ENCODE measurements at places on chromosomes 7 and 10. TPM values are rescaled to one million over a fixed set of nuclear protein-coding genes. Genes with fewer than 3 reads are reported as not detected.

GRCh38 chr7:55730197-55730596 is 132.4 kb downstream of the SEPTIN14 start:
- DNase-seq, result no peak
- no peaks in the 10 kb centered on the region for H3K4me1 ChIP-seq
- H3K36me3 ChIP-seq, result no peaks in the 10 kb centered on the region
- H3K4me3 ChIP-seq, result no peak overlapping the region
- H3K27ac ChIP-seq, result no peak overlapping the region

GRCh38 chr10:53122281-53122680 is 349.7 kb upstream of the MBL2 start:
- no peaks in the 10 kb centered on the region for H3K27me3 ChIP-seq
- no peaks in the 10 kb centered on the region for H3K36me3 ChIP-seq
- H3K4me1 ChIP-seq, result no peaks in the 10 kb centered on the region
- no peak overlapping the region for H3K27ac ChIP-seq

- peaks cover 15% of the 10 kb centered on the region for H3K27me3 ChIP-seq
- H3K4me3 ChIP-seq, result no peak overlapping the region
- no peaks in the 10 kb centered on the region for H3K4me1 ChIP-seq
- H3K36me3 ChIP-seq, result no peaks in the 10 kb centered on the region
Measured at GRCh38 chr7:128904381-128905197, 5.9 kb downstream of the KCP start.

- H3K4me3 ChIP-seq, result no peak overlapping the region
- no peaks in the 10 kb centered on the region for H3K27me3 ChIP-seq
- H3K36me3 ChIP-seq, result no peaks in the 10 kb centered on the region
- no peak for DNase-seq
Measured at GRCh38 chr10:71927776-71928592, 36.2 kb upstream of the CHST3 start.

DNA sequence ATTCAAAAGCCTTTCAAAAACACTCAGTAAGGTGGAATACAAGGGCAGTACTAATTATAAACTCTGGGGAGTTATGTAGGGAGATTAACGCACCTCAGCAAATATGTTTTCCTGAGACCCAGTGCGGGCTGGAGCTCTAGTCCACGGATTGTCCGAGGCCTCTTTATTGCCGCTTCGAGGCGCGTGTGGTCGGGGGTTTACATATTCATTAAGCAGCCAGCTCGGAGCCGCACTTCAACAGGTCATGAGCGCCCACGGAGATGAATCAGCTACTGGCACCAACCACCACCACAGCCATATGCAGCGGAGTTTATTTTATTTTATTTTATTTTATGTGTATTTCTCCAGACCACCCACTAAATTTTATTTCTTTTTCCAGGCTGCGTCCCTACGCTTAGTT is 195.9 kb upstream of the ADARB2 start:
- peaks cover 16% of the 10 kb centered on the region for H3K4me1 ChIP-seq
- H3K4me3 ChIP-seq, result no peak overlapping the region
- H3K36me3 ChIP-seq, result no peaks in the 10 kb centered on the region
- no peaks in the 10 kb centered on the region for H3K27me3 ChIP-seq
- DNase-seq, result no peak

GRCh38 chr10:132193907-132194552 is 7.3 kb downstream of the DPYSL4 start:
- H3K4me3 ChIP-seq, result no peak overlapping the region
- no peaks in the 10 kb centered on the region for H3K4me1 ChIP-seq
- no peak overlapping the region for H3K27ac ChIP-seq
- no peaks in the 10 kb centered on the region for H3K36me3 ChIP-seq
- peaks cover 5% of the 10 kb centered on the region for H3K27me3 ChIP-seq
- peak; percentile 45 for DNase-seq

GRCh38 chr10:51257511-51258248 is 183.4 kb downstream of the PRKG1 start:
- H3K36me3 ChIP-seq, result no peaks in the 10 kb centered on the region
- no peak overlapping the region for H3K27ac ChIP-seq
- no peak for DNase-seq
- H3K4me1 ChIP-seq, result no peaks in the 10 kb centered on the region

GRCh38 chr7:148527717-148528168 is 62.8 kb upstream of the C7orf33 start:
- H3K4me1 ChIP-seq, result peaks cover 4% of the 10 kb centered on the region
- no peak overlapping the region for H3K4me3 ChIP-seq
- H3K36me3 ChIP-seq, result no peaks in the 10 kb centered on the region
- DNase-seq, result peak; percentile 98
- H3K27me3 ChIP-seq, result peaks cover 33% of the 10 kb centered on the region

- peaks cover 23% of the 10 kb centered on the region for H3K4me1 ChIP-seq
- peaks cover 20% of the 10 kb centered on the region for H3K27me3 ChIP-seq
- H3K4me3 ChIP-seq, result no peak overlapping the region
- H3K27ac ChIP-seq, result no peak overlapping the region
Measured at GRCh38 chr10:8325024-8325980, 270.8 kb downstream of the GATA3 start.

DNA sequence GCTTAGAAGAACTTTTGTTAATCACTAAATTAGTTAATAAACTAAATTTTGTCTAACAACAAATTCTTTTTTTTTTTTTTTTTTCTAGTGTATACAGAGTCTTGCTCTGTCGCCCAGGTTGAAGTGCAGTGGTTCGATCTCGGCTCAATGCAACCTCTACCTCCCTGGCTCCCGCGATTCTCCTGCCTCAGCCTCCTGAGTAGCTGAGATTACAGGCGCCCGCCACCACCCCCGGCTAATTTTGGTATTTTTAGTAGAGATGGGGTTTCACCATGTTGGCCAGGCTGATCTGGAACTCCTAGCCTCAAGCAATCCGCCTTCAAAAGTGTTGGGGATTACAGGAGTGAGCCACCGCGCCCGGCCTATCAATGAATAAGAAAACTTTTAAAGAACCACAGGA is 1.1 kb upstream of the IQUB start:
- H3K36me3 ChIP-seq, result no peaks in the 10 kb centered on the region
- peaks cover 28% of the 10 kb centered on the region for H3K4me1 ChIP-seq
- H3K27ac ChIP-seq, result no peak overlapping the region
- DNase-seq, result no peak
- no peak overlapping the region for H3K4me3 ChIP-seq
- H3K27me3 ChIP-seq, result peaks cover 18% of the 10 kb centered on the region

GRCh38 chr7:47501406-47501805 is 80.5 kb downstream of the TNS3 start:
- H3K4me1 ChIP-seq, result no peaks in the 10 kb centered on the region
- peaks cover 3% of the 10 kb centered on the region for H3K27me3 ChIP-seq
- H3K36me3 ChIP-seq, result no peaks in the 10 kb centered on the region
- DNase-seq, result no peak
- no peak overlapping the region for H3K4me3 ChIP-seq
- H3K27ac ChIP-seq, result no peak overlapping the region

DNA sequence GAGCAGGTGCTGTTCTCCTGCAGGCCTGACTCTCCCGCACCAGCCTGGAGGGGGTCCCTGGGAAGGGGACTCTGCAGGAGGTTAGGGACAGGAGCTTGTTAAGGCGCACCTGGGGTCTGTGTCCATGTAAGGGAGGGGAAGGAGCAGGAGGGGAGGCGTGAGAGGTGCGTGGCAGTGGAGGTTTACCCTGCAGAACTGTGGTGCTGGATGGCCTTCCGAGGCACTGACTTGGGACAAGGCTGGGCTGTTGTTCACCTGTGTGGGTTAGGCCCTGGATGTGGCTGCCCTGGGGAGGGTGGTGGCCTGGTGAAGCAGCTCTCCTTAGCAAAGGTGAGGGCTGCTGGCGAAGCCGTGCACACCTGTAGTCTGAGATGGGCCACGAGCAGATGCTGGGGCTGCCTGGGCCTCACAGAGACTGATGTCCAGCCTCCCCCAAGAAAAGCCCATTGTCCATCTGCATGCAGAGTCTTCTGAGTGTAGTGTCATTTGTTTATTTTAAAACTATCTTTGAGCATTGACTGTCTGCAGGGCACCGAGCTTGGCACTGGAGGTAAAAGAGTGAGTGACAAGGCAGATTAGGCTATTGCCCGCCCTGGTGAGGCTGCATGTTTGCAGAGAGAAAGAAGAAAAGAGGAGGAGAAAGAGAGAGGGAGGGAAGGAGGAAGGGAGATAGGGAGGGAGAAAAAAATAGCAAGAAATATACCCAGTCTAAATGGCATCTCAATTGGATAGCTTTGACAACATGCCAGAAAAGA is 225.3 kb downstream of the GLRX3 start:
- no peaks in the 10 kb centered on the region for H3K4me1 ChIP-seq
- H3K27ac ChIP-seq, result no peak overlapping the region
- H3K4me3 ChIP-seq, result no peak overlapping the region
- H3K36me3 ChIP-seq, result no peaks in the 10 kb centered on the region
- peaks cover 3% of the 10 kb centered on the region for H3K27me3 ChIP-seq

DNA sequence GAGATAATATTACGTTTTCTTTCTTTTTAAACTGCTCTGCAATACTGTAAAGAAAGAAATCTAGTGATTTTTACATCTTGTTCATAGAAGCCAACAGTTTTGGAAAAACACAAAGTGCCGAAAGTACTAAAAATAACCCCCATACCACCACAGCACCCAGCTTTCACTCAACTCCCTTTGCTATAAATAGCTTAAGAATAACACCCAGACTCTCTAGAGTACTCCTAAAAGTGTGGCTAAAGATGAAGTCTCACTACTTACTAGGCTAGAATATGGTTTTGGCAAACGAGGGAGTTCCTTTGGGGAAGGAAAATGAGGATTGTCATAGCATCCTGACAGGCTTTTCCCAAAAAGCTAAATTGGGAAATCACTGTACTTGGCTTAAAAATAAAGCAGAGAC is 151.8 kb upstream of the ANK3 start:
- no peak overlapping the region for H3K4me3 ChIP-seq
- no peaks in the 10 kb centered on the region for H3K36me3 ChIP-seq
- peaks cover 30% of the 10 kb centered on the region for H3K4me1 ChIP-seq

DNA sequence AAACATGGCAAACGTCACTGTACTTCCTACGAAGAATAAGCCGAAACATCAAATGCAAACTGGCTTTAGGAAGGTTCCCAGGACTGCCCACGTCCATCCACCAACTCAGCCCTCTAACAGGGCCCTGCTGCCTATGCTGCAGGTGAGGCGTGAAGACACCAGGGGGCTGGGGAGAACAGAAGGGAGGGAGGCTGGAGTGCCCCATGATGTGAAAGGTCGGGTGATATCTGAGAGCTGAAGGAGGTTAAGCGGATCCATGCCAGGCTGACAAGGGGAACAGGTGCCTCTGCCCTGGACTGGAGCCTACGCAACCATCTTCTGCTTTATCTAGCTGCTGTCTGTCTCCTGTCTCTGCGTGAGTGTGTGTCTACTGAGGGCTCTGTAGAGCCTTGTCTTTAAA is 40.2 kb upstream of the ATP6V0A4 start:
- no peaks in the 10 kb centered on the region for H3K36me3 ChIP-seq
- H3K4me1 ChIP-seq, result no peaks in the 10 kb centered on the region
- no peak overlapping the region for H3K27ac ChIP-seq
- no peak for DNase-seq
- H3K27me3 ChIP-seq, result peaks cover 6% of the 10 kb centered on the region
- no peak overlapping the region for H3K4me3 ChIP-seq

- no peak overlapping the region for H3K27ac ChIP-seq
- no peak for DNase-seq
- H3K36me3 ChIP-seq, result no peaks in the 10 kb centered on the region
- no peak overlapping the region for H3K4me3 ChIP-seq
- no peaks in the 10 kb centered on the region for H3K4me1 ChIP-seq
Measured at GRCh38 chr7:18288322-18289037, 207.1 kb upstream of the HDAC9 start.

DNA sequence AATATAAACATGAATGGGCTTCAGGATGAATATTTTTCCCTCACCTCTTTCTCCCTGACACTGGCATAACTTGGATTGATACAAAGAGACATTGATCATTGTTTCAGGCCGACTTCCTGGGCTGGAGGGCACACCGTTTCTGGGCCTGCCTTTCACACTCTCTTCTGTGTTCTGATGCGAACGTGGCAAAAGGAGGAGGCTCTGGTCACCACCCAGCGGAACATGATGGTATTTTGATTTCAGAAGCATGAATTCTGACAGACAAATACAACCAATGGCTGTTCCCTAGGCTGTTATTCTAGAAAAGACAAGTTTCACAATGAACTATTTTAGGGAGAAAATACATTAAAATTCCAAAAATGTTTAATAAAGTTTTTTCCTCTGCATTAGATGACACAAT is 534.5 kb upstream of the MKI67 start:
- H3K4me1 ChIP-seq, result no peaks in the 10 kb centered on the region
- DNase-seq, result no peak
- H3K4me3 ChIP-seq, result no peak overlapping the region
- H3K36me3 ChIP-seq, result no peaks in the 10 kb centered on the region

- DNase-seq, result no peak
- no peaks in the 10 kb centered on the region for H3K36me3 ChIP-seq
- no peak overlapping the region for H3K27ac ChIP-seq
- H3K27me3 ChIP-seq, result no peaks in the 10 kb centered on the region
- no peak overlapping the region for H3K4me3 ChIP-seq
Measured at GRCh38 chr7:113521468-113521867, 397.3 kb downstream of the PPP1R3A start.

GRCh38 chr10:118958984-118959925 is 70.3 kb upstream of the NANOS1 start:
- no peak overlapping the region for H3K27ac ChIP-seq
- no peaks in the 10 kb centered on the region for H3K4me1 ChIP-seq
- no peak overlapping the region for H3K4me3 ChIP-seq
- peaks cover 2% of the 10 kb centered on the region for H3K27me3 ChIP-seq

GRCh38 chr10:45374350-45375052 is 485 bp downstream of the ALOX5 start:
- H3K27ac ChIP-seq, result no peak overlapping the region
- H3K36me3 ChIP-seq, result no peaks in the 10 kb centered on the region
- peak; percentile 16 for DNase-seq
- H3K4me1 ChIP-seq, result peaks cover 10% of the 10 kb centered on the region

DNA sequence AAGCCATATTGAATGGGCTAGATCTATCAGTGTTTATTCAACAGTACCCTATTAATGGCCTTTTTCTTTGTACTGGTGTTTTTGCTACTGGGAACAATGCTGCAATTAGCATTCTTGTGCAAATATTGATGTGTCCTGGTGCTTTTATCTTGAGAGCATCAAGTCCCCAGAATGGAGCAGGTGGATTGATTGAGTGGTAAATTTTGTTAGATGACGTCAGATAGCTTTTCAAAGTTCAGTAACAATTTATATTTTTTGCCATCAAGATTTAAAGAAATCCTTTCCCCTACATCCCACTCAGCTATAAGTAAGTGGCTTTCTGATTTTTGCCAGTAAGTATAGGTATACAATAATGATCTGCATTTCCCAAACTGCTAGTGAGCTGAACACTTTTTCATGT is 63.4 kb upstream of the SYPL1 start:
- no peaks in the 10 kb centered on the region for H3K36me3 ChIP-seq
- DNase-seq, result no peak
- no peak overlapping the region for H3K27ac ChIP-seq
- H3K4me1 ChIP-seq, result peaks cover 11% of the 10 kb centered on the region

DNA sequence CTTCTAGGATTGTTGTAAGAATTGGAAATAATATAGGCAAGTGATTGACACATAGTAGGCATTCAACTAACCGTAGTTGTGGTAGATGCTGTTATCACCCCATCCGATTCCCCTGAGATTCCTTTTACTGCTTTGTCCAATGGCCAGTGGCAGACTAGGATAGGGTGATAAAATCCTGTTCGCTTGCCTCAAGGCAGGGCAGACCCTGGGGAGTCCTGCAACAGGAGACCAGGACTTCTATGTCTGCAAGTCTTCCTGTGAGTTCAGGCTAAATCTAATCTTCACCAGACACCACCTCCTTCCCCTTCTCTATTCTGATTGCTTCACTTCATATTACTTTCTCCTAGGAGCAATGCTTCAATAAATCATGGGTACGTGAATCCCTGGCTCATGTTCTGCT is 42.8 kb upstream of the CREB5 start:
- DNase-seq, result no peak
- no peak overlapping the region for H3K27ac ChIP-seq
- no peak overlapping the region for H3K4me3 ChIP-seq
- H3K4me1 ChIP-seq, result no peaks in the 10 kb centered on the region

Gene PDAP1
- 194 TPM for total RNA-seq

Gene STEAP2
- total RNA-seq, result not detected

Gene SLC26A5
- total RNA-seq, result not detected

Gene MAT1A
- not detected for total RNA-seq

Gene NACAD
- 0.05 TPM for total RNA-seq

Gene PAPOLB
- total RNA-seq, result not detected

Gene RNF133
- not detected for total RNA-seq

Data from activated naive CD4-positive, alpha-beta T cell treated with anti-CD3 and anti-CD28 coated beads for 36 hours (primary cell).